ENCODE measurements at places on chromosomes 11 and 22.

DNA sequence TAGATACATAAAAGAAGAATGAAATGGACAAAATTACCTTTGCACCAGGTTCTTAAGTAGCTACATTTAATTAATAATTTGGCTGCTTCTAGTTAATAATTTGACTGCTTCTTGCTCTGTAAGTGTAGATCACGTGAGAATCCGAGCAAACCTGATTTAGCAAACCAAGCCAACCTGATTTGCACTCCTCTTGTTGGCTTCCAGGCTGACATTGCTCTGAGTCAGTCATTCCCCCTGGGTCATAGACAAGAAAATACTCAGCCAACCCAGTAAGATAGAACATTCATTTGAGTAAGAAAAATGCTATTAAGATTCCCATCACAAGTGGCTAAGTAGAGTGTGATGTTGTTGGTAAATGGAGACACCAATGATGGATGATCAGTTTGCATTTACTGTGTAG lies 304.1 kb downstream of the C11orf87 start:
- DNase-seq = no peak

DNA sequence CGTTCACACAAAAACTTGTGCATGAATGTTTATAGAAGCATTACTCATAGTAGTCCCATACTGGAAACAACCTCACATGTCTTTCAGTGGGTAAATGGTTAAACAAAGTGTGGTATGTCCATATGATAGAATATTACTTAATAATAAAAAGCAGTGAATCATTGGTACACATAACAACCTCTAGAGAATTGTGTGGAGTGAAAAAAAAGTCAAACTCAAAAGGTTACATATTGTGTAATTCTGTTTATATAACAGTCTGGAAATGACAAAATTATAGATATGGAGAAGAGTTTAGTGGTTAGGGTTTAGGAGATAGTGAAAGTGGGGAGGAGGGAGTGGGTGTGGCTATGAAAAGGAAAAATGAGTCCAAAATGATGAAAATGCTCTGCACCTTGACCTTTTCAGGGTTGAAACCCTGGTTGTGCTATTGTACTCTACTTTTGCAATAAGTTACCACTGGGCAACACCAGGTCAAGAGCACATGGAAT lies 243.4 kb upstream of the DDI1 start:
- no peak for DNase-seq

DNA sequence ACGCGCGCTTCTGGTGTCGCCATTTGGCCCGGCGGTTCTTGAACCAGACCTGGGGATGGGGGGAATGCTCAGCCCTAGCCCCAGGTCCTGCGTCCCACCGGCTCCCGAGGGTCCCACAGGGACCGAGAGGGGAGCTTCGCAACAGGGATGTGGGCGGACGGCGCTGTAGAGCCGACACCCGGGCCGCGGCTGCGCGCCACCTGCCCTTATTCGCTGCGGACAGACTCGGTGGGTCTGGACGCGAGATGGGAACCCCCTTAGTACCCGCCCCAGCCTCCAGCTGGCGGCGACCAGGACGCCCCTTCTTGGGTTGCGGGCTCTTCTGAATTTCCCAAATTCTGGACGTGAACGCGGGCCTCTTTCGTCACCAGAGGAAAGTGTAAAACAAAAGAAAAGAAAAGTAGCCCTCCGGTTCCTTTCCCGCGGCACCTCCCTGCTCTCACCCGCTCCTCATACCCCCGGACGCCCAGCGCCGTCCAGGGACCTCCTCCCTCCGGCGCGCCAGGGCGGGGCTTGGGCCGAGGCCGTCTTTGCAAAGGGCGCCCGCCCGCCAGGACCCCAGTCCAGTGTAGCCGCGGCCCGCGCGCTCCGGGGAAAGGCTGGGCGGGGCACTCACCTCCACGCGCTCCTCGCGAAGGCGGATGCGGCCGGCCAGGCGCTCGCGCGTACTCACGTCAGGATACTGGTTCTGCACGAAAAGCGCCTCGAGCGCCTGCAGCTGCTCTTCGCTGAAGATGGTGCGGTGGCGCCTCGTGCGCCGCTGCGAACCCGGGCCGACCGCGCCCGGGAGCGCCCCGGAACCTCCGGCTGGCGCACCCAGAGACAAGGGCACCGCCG lies 827 bp downstream of the GSC2 start:
- DNase-seq = peak; percentile 8

- DNase-seq = no peak
Observed at GRCh38 chr11:120539667-120540369, 28.3 kb downstream of the GRIK4 start.

- peak; percentile 86 for DNase-seq
Observed at GRCh38 chr11:74453373-74453975, 13.9 kb downstream of the KCNE3 start.

DNA sequence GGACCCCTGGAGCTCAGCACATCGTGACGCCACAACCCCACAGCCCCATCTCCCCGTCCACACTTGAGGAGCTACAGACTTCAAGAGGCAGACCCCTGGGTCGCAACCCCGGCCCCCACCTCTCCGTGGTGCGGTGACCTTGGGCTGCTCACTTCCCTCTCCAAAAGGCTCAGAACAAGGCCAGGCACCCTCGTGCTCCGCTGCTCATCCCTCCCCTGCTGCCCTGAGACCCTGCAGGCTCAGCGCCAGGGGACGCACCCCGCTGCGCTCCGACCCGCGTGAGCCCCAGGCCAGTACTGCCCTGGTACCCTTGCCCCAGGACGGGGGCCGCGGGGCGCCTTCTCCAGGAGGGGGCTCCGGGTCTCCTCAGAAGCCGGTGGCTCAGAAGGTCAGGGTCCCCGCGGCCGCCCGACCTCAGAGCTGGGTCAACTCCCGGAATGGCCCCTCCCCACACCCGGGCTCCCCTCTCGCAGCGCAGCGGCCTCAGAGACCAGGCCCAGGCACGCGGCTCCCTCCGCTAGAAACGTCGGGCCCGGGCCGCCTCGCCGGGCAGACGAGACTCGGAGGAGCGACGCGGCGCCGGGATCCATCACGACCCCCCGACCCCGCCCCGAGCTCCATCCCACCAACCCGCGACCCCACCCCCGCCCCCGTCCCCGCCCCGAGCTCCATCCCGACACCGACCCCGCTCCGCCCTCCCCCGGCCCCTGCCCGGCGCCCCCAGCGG lies 563 bp downstream of the GATD1 start:
- DNase-seq = peak; percentile 42

- DNase-seq = no peak
Observed at GRCh38 chr22:44448271-44448830, 49.7 kb downstream of the RTL6 start.

DNA sequence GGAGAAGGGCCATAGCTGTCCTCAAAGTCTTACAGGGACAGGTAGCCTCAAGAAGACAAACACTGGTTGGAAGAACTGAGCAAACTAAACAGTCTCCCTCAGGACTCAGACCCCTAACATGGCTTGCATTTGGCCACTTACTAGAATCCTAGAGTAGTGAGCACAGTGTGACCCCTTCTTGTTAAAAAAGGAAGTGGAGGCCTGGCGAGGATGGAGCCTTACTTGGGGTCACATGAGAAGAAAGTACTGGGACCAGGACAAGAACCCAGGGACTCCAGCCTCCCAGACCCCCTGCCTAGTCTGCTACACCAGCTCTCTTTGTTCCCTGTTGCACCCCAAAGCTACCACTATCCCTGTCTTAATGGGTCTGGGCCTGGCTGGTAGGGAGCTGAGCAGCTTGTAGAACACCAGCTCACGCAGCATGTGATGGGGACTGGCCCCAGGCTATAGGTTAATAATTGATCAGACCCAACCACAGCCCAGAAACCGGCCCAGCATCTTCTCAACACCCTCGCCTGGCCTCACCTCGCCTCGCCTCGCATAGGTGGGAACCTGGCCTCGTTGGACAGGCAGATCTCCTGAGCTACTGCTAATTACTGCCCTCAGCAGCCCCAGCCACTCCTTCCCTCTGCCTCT lies 17.6 kb downstream of the DGAT2 start:
- no peak for DNase-seq

GRCh38 chr22:22948651-22949571 lies 61.3 kb downstream of the IGLL5 start:
- no peak for DNase-seq

DNA sequence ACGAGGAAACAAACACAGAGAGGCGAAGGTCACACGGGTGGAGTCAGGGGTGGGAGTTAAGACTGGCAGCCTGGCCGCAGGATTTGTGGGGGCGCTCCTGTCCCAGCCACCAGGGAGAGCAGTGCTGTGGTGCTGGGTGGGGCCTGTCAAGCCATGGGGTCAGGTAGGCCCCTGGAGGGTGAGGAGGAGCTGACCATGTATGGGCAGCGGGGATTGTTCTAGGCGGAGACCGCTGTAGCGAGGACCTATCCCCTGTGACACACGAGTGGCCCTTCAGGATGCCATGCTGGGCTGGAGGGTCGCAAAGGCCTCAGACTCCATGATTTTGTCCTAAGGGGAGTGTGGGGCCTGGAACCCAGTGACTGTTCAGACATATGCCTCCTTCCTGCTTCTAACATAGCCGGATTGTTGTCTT lies 1.6 kb upstream of the RPS19BP1 start:
- DNase-seq = no peak

- DNase-seq = peak; percentile 71
Observed at GRCh38 chr22:22710719-22711531, 66.5 kb downstream of the GGTLC2 start.

GRCh38 chr22:36454916-36455570 lies 26.4 kb downstream of the TXN2 start:
- peak; percentile 58 for DNase-seq

DNA sequence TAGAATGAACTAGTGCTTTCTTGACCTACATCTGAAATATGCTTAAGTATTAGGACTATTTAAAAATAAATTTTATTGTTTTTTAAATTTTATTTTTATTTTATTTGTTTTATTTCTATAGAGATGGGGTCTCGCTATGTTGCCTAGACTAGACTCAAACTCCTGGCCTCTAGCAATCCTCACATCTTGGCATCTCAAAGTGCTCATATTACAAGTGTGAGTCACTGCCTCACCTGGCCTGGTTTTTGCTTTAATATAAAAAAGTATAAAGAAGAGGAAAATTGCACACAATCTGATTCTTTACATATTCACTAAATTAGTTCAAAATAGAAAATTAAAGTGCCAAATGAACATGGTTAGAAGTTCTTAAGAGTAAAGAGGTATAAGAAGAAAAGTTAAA lies 37.5 kb downstream of the HEPHL1 start:
- no peak for DNase-seq

DNA sequence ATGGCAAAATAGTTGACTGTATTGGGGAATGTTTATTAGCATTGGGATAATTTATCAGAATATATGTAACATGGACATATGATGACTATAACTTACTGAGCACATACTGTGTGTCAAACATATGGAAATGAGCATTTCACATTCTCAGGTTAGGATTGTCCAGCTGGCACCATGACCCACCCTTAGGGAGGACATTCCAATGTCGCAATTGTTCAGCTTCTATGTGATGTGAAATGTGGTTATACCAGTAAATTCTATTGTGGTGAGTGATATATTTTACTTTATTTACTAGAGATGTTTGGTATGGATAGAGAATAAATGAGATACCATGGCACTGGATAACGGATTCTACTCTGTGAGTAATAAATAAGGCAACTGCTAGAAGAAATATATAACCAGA lies 50.4 kb downstream of the OR4A47 start:
- DNase-seq = no peak

DNA sequence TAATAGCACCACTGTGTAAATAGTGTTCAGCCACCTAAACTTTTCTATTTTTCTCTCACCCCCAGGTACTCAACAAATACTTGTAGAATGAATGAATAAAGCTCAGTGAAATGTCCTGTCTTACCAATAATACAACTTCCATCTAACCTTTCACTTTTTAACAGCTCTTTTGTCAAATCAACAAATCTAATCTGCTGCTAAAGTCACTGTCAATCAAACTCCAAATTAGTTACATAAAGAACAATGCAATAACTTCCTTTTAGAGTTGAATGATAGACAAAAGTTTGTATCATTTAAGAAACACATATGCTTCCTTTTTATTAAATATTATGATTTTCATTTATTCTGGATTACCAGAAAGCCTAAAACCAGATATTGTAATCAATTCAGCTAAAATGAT lies 34.7 kb upstream of the C11orf58 start:
- no peak for DNase-seq

DNA sequence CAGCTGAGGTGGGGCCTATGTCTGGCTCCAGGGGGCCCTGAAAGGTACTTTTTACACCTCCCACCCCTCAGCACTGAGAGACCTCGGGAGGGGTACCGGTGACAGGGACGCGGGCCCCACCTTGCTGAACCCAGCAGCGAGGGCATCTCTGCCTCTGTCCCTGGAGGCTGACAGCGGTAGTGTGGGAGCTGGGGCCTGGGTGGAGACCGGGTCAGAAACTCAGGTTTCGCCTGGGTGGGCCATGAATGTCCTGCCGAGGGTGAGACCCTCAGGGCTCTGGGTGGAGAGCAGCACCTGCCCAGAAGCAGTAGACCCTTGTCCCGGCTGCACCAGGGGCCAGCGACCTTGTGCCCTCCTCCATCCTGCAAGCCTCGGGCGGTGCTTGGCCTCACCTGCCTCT lies 22.2 kb downstream of the PTDSS2 start:
- DNase-seq = no peak

- DNase-seq = no peak
Observed at GRCh38 chr11:34433899-34434298, 4.8 kb upstream of the CAT start.

DNA sequence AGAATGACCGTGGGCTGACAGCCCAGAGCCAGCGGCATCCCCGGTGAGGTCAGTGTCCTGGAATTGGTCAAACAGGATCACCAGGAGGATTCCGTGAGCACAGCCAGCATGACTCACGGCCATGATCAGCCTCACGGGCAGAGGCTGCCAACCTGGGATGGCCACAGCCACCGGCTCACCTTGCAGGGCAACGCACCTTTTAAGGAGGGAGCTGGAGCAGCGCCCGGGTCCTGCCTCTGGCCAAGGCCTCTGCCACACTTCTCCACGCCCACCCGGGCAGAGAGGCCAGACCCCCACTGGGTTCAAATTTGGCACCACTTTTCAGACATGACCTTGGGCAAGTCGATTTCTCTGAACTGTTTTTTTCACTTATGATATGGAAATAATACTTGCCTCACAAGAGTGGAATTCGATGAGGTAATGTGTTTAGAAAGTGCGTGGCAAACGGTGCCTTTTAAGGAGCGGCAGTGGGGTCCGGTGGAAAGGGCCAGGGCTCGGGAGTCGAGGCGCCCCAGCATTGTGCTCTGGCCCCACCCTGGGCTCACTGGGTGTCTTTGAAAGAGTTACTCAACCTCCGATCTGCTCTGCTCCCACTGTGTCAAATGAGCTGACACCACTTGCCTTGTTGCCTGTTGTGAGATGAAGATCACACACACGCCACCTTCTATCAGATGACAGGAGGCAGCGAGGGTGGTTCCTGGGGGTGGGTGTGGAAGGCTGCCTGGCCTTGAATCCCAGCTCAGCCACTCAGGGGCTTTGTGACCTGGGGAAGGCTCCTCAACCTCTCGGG lies 16.0 kb downstream of the TXN2 start:
- peak; percentile 35 for DNase-seq

DNA sequence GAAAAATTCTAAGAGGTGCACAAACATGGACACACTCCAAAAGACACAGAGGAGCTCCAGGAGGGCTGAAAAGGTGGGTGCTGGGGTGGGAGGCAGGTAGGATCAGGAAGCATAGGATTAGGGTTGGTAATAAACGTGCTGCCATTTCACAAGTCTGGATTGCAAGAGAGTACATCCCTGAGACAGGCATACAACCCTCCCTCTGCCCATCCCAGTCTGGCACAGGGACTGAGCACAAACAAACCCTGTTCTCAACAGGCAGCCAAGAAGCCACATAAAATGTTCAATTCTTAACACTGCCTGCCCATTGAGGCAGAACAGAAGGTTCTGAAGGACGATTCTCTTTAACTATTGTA lies 18.5 kb downstream of the SLC35F2 start:
- DNase-seq = no peak

GRCh38 chr11:35836205-35836604 lies 107.7 kb upstream of the LDLRAD3 start:
- DNase-seq = no peak

- no peak for DNase-seq
Observed at GRCh38 chr11:114192841-114193389, 103.3 kb upstream of the NNMT start.
